ENCODE measurements at places on chromosomes 4 and X.

DNA sequence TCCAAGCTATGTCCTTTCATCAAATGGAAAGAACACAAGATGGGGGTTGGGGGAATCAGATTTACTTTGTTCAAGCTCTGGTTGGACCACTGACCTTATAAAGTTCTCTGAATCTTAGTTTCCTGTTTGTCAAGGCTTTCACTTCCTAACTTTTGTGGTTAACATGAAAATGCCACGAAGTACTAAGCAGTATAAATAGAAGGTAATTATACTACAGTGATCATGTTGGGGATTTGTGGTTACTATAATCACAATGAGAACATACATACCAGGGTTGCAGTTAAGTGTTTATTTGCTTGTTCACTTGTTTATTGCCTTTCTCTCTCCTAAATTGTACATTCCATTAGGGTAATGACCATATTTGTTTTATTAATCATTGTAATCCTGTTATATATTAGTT is 53.2 kb downstream of the SPRY1 start:
- DNase-seq, result peak; percentile 51

DNA sequence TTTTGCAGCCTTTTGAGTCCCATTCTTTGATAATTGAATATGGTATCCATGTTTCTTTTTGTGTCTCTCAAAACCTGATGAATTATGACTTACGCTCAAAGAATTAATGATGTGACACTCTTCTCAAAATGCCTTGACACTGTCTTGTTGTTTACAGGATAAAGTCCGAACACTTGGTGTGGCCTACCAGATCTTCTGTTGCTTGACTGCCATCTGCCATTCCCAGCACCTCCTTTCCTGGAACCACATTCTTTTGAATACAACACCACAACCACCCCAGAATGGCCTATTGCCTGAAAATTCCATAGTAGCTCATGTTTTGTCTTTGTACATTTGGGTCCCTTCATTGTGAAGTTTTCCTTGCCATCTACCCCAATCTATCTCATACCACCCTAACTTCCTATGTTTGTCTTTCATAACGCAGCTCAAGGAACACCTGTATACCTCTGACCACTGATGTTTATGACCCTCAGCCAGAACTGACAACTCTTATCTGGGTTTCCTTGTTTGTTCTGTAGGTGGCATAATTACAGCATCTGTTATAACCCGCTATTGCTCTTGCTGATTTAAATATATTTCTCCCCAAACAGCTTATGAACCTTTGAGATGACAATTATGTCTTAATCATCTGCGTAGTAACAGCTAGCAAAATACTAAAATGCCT is 991.3 kb downstream of the RAB28 start:
- DNase-seq, result no peak

DNA sequence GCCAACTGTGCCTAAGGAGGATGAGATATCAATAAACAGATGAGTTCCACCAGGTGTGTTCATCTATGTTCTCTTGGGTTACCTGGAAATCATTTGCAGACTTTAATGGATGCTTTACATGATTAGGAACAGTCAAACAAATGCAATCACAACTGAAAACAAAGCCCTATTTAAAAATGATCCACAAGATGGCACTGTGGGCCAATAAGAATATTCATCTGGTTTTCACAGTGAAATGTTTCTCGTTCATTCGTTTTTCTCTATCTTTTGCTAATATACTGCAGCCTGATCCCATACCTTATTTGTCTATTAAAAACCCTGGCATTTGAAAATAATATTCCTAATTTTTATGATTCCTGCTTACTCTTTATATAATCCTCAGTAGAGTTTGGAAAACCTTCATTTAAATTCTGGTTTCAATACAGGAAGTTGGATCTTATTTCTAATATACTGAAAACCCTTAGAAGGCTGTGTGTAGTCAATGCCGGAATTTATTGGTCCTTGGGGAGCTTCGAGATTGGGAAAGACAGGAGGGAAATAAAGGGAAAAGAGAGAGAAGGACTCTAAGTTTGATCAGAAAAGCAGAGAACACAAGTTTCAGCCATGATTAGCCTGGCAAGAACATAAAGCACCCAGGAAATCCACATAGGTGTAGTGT is 63.8 kb upstream of the TAPT1 start:
- DNase-seq, result no peak

GRCh38 chr4:173365359-173365996 is 5.3 kb upstream of the SAP30 start:
- DNase-seq, result no peak

DNA sequence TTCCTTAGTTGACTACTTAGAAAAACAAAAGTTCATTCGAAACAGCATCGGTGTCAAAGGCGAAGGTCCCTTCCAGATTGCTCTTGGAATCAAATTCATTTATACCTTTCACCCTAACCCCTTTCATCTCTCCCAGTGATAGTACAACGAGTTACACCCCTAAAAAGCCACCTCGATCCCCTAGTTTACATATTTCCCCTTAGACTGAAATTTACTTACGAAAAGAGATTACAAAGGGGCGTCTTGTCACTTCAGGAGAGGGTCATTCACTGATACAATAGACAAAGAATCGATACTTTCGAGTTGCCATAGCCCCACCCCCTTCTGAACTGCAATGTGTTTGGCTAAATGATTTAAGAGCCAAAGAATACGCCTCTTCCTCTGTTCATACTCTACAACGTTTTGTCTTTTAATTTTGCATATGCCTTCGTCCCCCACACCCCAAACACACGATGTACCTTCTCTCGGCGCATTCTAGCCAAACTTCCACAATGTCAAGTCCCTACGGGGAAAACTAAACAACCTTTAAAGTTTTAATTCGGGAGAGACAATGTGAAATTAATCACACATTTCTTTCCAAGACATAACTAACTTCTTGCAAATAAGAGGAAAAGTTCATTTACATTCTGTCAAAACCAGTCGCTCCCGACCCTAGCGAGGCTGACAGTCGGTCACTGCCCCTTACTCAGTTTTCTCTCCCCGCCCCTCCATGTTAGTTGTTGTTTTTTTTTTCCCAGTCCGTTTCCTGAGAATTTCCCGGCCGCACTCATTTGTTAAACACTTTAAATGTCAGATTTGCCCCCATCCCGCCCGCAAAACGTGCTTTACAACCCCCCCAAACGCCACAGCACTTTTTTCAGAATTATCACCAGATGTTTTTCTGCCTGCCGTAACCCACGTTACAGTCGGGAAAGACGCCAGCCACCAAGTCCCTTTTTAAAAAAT is 88.6 kb downstream of the HPRT1 start:
- no peak for DNase-seq

- DNase-seq, result no peak
These were observed 315.3 kb downstream of the PAPSS1 start for GRCh38 chr4:107404591-107405300.

DNA sequence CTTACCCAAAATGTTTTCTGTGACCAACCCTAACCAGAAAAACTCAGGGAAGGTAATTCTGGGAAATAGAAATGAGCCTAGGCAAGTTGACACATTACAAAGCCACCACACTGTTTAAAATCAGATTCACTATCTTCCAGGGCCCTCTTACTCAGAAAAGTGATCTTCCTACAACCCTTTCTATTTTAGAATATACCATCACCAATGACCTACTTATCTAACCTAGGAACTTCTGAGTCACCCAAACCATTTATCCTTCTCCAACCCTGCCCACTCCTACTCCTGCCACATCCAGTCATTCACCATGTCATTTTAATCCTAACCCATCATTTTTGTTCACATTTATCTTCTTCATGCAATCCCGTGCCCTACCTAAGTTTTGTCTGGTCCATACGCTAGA is 89.9 kb downstream of the FTHL17 start:
- DNase-seq, result no peak

DNA sequence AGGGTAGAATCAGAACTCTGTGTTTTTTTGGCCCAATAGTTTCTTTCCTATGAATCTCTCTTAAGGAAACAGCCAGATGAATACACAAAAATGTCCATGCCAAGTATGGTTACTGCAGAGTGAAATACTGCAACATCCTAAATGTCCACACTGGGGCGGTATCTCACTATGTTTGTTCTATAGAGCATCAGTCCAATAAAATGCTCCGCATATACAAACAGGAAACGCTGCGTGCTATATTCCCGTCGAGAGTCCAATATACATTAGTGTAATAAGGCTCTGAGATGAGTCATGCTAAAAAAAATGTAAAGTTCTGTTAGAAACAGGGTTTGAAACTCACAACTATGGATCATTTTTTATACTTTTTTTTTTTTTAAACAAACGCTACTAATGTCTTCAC is 72.9 kb upstream of the ENOX2 start:
- no peak for DNase-seq

- no peak for DNase-seq
These were observed 300.4 kb downstream of the NLGN4X start for GRCh38 chrX:5928224-5928623.

GRCh38 chr4:152162331-152162697 is 373.6 kb downstream of the FBXW7 start:
- DNase-seq, result no peak

DNA sequence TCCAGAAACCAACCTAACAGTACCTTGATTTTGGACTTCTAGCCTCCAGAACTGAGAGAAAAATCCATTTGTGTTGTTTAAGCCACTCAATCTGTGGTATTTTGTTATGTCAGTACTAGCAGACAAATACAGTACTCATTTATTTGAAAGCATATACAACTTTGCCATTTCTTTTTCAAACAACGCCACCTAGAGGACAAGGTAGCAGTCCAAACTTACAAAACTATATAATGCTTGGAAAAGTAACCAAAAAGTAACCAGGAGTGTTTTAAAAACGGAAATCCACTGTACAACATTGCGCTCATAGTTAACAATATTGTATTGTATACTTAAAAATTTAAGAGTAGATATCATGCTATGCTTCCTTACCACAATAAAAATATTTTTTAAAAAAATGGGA is 37.0 kb upstream of the FGF13 start:
- DNase-seq, result no peak

GRCh38 chrX:153416781-153417450 is 5.6 kb downstream of the ZFP92 start:
- no peak for DNase-seq

DNA sequence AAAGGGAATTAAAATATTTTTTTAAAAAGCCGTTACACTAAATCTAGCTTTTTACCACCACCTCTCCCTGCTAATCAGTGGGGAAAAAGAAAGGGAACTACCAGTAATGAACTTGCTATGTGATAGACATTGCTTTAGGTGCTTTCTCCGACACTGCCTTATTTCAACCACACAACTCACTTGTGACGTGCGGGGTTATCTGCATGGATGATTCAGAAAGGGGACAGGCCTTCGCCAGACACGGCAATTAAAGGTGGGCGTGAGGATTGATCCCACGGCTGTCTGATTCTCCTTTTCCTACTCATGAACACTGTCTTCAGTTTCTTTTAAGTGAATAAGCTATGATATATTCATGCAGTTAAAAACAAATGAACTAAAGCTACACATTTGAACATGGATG is 882 bp upstream of the CXCR3 start:
- DNase-seq, result no peak

GRCh38 chrX:132532913-132533312 is 44.1 kb upstream of the MBNL3 start:
- DNase-seq, result no peak
